ENCODE measurements at places on chromosomes 5 and 9.

DNA sequence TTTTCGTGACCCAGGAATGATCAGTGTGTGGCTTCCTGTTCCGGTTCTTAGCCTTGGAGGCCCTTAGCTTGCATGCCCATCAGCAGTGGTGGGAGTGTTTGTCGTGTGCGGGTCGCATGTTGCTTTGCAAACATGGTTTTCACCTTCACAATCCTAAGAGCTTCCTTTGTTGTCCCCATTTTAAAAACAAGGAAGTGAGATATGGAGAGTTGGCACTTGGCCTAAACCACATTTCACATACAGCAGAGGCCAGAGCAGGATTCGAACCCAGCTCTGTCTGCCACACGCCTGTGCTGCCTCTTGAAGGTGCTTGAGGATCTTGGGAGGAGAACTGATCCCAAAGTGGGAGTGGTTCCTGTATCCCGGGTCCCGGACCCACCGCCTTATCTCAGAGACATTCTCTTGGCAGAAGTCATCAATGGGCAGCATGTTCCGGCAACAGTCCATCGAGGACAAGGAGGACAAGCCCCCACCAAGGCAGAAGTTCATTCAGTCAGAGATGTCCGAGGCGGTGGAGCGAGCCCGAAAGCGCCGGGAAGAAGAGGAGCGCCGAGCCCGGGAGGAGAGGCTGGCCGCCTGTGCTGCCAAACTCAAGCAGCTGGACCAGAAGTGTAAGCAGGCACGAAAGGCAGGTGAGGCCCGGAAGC lies 38.2 kb upstream of the POMT1 start:
- DNase-seq: no peak

DNA sequence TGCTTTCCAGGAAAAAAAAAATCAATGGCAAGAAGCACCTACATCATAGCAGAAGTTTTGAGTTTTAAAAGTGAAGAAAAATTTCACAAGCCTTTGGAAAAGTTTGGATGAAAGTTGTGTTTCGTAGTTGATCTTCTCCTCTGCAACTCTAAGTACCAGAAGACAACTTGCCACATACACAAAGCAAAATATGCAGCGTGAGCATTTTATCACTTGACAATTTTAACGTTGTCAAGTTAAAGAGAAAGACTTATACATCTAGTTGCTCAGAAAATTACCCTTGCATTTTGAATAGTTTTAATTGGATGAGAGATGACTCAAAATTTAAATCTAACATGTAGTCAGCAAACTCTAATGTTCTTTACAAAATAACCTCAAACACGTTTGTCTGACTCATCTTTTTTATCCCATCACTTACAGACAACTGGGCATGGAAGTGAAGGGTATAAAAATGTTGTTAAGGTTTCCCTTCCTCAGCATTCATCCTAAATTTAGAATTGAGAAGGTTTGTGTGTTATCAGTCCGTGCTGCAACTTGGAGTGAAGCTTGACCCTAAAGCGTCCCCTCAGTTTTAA lies 213.4 kb downstream of the MARCHF11 start:
- no peak for DNase-seq

DNA sequence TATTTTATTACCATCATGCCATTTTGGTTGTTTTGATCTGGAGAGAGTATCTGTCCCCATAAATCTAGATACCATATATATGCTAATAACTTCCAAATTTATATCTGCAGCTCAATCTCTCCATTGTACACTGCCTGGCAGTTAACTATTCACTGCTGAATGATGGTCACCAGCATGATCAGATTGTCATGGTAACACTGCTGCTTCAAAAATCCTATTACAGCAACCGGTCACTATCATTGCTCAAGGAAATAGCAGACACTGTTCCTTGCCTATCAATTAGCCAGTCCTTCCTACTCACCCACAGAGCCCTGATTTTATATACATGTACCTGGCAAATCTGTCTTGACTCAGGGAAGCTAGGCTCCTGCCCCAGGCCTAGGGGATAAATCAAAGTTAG lies 11.5 kb downstream of the REEP5 start:
- DNase-seq: no peak

- peak; percentile 20 for DNase-seq
Measured at GRCh38 chr9:35871545-35871944, 1.3 kb upstream of the OR13J1 start.

DNA sequence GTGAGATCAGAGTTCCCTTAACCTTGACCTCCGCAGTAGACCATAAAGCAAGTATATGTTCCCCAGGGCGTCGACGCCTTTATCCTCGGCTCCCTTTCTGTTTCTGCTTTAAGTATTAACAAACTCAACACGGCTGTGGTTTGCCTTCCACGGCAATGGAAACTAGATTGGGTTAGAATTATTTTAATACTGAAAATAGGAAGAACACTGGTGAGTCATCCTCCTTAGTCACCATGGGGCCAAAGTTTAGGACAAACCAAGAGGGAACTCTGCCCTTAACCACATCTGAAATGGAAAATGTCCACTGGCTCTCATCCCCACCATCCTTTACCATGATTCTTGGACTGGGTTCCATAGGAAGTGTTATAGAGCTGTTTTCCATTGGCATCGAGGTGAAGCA lies 386.1 kb downstream of the ACTL7B start:
- DNase-seq: no peak

DNA sequence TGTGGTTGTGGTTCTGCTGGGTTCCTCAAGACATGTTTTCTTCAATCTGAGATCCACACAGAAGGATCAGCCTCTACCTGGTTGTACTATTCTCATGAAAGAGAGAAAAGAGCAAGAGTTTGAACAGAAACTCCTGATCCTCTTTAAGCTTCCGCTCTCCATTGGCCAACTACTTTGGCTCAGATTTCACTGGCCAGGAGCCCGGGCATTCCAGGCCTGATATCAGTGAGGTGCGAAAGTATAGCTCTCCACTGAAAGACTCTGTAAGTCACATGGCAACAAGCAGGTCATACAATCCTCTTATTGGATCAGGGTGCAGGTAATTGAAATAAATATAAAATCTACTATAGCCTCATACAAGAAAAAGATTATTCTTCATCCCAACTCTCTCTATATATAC lies 920.5 kb downstream of the TLE4 start:
- peak; percentile 10 for DNase-seq

GRCh38 chr5:132435886-132436285 lies 54.7 kb downstream of the IRF1 start:
- no peak for DNase-seq

DNA sequence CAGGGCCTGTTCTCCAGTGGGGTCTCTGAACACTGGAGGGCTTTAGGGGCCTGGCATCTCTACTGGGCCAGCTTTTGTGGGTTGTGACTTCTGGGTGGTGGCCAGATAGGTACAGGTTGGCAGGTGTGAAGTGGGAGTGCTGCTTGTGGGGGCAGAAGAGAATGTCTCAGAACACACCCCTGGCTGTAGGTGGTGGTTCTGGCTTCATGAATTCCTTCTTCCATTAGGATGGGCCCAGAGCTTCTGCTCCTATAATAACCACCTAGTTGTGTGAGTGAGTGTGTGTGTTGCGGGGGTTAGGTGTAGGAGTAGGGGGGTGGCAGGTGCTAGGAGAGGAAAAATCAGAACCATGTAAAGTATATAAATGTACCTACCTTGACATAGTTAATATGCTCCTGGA lies 1.6 kb downstream of the PDZD2 start:
- DNase-seq: no peak

- DNase-seq: no peak
Measured at GRCh38 chr9:93960221-93960970, 5.2 kb upstream of the BARX1 start.

GRCh38 chr5:126881821-126882600 lies 105.1 kb downstream of the LMNB1 start:
- DNase-seq: no peak

DNA sequence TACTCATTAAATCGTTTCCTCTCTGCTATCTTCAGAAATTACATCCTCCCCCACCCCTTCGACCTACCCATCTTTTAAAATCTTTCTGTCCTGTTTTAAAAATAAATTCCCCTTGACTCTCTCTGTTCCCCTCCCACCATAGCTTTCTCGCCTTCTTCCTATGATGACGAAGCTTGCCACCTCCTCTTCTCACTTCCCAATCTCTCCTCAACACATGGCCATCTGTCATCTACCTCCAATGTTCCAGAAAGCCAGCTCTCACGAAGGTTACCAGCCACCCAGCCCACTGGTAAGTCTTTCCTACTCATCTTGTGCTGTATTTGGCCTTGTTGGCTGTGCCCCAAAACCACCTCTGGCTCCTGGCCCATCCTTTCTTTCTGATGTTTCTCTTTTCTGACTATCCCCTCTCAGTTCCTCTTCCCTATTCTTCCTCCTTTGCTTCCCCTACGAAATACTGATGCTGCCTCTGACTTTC lies 346.3 kb downstream of the ENC1 start:
- peak; percentile 58 for DNase-seq

DNA sequence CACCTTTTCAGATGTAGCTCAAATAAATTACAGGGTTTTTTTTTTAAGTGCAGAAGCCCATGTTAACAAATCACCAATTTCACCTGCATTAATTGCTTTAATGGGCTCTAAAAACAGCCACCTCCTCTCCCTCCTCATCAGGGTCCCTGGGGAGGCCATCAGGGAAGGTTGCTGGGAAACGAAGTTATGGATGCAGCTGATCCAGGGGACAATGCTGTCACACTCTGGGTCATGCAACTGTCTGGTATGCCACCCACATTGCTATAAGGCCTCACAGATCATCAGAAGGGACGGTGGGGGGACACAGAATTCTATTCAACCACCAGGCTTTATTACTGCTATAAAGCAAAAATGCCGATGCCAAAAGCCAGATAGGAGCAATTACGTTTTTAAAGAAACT lies 9.3 kb downstream of the WHRN start:
- no peak for DNase-seq

GRCh38 chr5:153496835-153497234 lies 6.4 kb downstream of the GRIA1 start:
- peak; percentile 56 for DNase-seq

DNA sequence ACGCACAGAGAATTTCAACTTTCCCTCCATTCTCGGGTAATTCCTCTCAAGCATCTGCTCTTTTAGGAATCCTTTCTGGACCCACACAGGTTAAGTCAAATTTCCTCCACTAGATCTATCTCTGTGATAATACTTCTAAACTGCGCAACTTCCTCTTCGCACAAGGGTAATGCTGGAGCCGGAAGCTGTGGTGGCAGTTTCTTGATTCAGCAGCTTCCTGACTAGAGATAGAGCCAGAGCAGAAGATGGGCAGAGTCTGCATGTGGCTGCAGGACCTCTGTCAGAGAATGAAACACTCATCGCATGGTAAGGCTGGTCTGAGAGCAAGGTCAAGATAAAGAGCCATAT lies 11.1 kb upstream of the CDC42SE2 start:
- no peak for DNase-seq

DNA sequence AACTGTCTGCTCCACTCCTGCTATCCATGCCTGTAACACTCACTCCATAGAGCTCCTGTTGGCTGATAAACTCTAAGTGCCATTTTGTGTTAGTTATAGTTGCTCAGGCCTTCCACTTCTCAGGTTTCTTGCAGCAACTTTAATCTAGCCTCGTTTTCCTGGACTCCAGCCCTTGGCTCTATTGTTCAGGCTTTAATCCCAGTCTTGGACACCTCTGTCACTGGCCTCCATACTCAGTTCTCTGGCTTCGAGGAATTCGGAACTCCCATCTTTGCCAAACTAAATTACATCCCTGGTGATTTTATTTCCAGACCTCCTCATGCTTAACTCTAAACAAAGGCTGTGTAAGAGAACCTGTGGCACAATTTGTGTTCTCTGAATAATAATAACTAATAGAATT lies 39.8 kb downstream of the EMB start:
- no peak for DNase-seq

GRCh38 chr9:138071731-138072130 lies 194.1 kb downstream of the CACNA1B start:
- DNase-seq: no peak

GRCh38 chr5:57036761-57037160 lies 84.8 kb upstream of the MIER3 start:
- no peak for DNase-seq

- no peak for DNase-seq
Measured at GRCh38 chr9:114080773-114081440, 2.8 kb upstream of the AMBP start.

DNA sequence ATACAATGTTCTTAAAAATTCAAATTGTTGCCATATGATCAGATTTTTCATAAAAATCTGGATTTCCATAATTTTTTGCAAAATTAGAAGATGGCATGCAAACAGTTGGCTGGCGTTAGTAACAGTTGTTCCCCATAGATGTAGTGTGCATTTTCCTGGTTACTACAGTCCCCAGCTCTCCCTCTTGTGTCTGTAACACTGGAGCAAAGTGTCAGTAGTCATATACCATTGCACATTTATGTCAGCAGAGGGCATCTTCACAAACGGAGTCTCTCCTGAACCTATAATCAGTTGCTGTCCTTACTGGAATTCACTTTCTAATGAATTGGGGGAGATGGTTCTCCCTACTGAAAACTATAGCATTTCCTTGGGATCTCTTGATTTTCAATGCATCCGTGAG lies 44.7 kb upstream of the DMAC1 start:
- DNase-seq: no peak

DNA sequence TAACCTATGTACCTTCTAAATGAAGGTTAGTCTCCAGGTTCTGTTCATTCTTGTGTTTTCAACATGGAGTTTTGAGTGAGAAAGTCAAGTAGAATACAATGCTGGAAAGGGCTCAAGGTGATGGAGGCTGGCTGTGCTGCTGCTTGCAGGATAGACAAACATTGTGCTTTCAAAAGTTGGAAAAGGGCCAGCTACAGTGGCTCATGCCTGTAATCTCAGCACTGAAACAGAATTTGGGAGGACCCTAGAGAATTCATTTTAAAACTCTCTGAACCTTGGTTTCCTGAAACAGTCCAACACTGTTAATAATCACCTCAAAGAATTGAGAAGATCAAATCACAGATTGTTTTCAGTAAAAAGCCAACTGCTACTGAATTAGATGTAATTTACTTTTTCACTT lies 15.4 kb upstream of the IARS1 start:
- no peak for DNase-seq
